ENCODE measurements at places on chromosomes 3 and 15.

DNA sequence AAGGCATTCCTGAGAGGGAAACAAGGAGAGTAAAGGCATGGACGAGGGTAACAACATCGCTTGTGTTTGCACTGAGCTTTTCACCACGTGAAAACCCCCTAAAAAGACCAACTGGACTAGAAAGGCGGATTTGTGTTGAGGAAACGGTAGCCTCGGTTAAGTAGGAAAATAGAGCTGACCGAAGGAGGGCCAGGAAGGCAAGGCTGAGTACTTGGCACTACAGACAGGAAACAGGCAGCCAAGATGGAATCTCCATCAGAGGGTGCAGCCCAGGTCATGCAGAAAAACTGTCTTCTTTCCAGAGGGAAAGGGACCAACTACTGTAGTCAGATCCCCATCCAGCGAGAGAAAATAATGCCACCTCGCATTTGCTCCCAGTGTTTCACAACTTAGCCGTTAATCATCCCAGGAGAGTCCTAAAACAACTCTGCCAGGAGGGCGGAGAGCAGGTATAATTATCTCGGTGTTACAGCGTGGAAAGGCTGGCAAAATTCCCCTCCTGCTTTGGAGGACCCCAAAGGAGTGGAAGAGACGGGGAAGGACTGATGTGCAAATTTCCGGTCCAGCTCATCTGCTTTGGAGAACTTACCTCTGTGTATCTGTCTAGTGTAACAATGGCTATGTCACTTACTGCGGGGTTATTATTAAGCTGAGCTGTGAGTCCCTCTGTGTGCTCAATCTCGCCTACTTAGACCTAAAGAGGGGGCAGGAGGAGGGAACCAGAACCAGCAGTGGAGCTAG, 77.2 kb downstream of the MYO1E start:
- no peaks in the 10 kb centered on the region for H3K36me3 ChIP-seq
- H3K27ac ChIP-seq, result no peak overlapping the region
- no peak for DNase-seq
- H3K4me3 ChIP-seq, result no peak overlapping the region
- H3K4me1 ChIP-seq, result peaks cover 4% of the 10 kb centered on the region
- no peaks in the 10 kb centered on the region for H3K27me3 ChIP-seq

- no peak for DNase-seq
- H3K27me3 ChIP-seq, result no peaks in the 10 kb centered on the region
- H3K27ac ChIP-seq, result no peak overlapping the region
- no peaks in the 10 kb centered on the region for H3K4me1 ChIP-seq
These were observed 41.1 kb downstream of the MFSD1 start for GRCh38 chr3:158842976-158843375.

DNA sequence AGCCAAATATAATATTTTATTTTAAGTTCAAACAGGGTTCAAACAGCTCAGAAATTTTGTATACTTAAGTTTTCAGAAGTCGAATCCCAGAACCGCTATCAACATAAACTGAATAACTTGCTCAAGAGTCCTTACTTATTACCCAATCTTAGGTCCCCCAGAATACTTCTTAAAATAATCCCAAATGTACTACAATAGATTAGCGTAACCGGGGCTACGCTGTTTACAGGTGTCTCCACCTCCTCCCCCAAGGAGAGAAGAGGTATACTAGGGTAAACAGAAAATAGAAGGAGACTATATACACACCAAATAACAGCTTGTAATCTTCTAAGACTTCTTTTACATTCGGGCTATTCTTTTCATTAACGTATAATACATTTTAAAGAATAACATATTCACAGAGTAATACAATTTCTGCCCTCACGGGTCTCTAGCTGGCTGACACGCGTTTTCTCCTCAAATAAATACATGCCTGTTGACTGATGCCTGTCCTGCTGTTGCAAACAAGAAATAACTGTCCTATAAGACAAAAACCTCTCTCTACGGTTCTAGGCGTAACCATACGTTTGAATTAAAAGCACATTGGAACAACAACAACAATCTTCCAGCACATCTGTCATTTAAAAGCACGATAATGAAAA, 1.3 kb downstream of the DENND4A start:
- no peak for DNase-seq
- peak overlapping the region; percentile 75 for H3K4me3 ChIP-seq
- no peak overlapping the region for H3K27ac ChIP-seq

DNA sequence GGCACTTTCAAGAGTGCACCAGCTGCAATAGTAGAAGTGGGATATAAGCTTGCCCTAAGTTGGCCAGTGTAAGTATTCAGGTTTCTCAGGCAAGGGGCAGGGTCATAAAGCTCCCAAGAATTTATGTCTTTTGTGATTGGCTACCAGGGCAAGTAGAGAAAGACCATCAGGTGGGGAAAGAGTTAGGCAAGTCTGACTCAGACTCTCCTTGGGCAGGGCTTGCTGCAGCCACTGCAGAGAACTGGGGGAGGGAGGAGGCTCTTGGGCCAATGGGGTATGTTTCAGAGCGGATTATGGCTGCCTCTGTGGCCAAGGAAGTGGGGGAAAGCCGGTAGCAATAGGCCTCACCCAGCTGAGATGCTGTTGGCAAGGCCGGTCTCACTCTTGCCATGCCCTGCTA, 44.6 kb upstream of the SLC25A36 start:
- H3K4me3 ChIP-seq, result no peak overlapping the region
- H3K27ac ChIP-seq, result no peak overlapping the region
- DNase-seq, result no peak
- no peaks in the 10 kb centered on the region for H3K36me3 ChIP-seq
- no peaks in the 10 kb centered on the region for H3K4me1 ChIP-seq
- no peaks in the 10 kb centered on the region for H3K27me3 ChIP-seq

DNA sequence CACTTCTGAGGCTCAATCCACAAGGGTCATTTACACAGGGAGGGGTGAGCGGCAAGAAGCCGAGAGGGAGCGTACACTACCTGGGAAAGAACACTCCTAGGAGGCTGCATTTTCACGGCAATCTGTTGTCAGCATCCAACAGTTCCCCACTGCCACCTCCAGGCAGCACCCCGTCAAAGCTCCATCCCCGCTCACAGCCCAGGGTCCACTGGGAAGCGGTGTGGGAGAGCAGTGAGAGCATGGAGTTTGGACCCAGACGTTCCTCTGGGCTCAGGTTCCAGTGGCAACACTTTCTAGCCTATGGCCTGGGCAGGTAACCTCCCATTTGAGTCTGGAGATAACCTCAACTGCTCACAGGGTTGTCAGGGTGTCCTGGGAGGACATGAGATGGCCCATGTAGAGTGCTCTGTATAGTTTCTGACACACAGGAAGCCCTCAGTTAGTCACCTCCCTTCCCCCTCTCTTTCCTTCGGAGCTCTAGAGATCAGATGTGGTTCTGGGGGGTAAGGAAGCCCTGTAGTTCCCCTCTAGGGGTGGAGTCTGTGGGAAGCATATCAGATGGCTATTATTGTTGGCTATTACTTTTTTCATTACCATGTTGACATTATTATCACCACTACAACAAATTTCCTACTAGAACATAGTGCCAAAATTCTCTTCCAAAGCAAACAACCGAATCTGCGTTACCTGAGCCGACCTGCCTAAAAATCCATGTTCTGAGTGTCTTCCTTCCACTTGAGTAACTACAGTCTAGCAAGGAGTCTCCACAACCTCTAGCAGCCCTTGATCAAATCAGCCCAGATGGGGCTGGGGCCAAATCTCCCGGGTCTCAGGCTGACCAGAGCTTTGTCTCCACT, 29.1 kb downstream of the RUVBL1 start:
- no peak overlapping the region for H3K4me3 ChIP-seq
- H3K4me1 ChIP-seq, result no peaks in the 10 kb centered on the region
- H3K27me3 ChIP-seq, result no peaks in the 10 kb centered on the region

DNA sequence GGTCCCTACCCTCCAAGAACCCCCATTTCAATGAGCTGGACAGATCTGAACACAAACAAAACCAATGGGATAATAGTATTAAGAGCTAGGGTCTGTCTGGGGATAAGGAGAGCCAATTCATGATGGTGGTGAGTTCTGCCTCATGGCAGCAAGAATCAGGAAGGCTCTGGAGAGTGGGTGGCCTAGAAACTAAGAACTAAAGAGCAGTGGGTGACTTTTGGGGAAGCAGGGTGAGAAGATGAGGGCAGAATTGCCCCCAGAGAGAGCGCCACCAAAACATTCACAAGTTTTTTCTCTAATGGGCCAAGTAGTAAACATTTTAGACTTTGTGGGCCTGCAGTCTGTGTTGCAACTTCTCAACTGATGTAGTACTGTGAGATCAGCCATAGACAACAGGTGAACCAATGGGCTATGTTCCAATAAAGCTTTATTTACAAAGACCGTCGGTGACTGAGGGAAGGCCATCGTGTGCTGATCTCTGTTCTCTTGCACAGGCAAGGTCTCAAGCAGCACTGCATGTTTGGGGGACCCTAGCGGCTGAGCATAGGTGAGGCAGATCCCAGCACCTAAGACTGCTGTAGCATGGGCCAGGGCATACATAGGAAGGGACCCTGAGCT, 225.5 kb upstream of the ST8SIA2 start:
- peaks cover 6% of the 10 kb centered on the region for H3K4me1 ChIP-seq
- no peak for DNase-seq
- H3K36me3 ChIP-seq, result no peaks in the 10 kb centered on the region
- no peak overlapping the region for H3K27ac ChIP-seq
- no peak overlapping the region for H3K4me3 ChIP-seq

GRCh38 chr3:150091626-150092025, 120.9 kb upstream of the PFN2 start:
- no peak overlapping the region for H3K4me3 ChIP-seq
- no peak for DNase-seq
- H3K36me3 ChIP-seq, result no peaks in the 10 kb centered on the region
- H3K27ac ChIP-seq, result no peak overlapping the region

DNA sequence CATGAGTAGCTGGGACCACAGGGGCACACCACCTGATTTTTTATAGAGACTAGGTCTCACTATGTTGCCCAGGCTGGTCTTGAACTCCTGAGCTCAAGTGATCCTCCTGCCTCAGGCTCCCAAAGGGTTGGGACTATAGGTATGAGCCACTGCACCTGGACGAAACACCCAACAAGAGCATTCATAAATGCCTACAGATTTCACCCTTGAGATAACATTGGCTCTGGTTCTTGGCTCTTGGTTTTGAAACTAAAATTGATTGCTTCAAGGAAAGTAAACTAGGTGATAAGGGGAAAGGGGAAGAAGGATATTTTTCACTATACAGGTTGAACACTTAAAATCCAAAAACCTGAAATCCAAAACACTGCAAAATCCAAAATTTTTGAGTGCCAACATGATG, 10.3 kb downstream of the AP3S2 start:
- H3K27ac ChIP-seq, result no peak overlapping the region
- peaks cover 2% of the 10 kb centered on the region for H3K36me3 ChIP-seq
- no peak overlapping the region for H3K4me3 ChIP-seq
- no peaks in the 10 kb centered on the region for H3K4me1 ChIP-seq
- DNase-seq, result no peak
- no peaks in the 10 kb centered on the region for H3K27me3 ChIP-seq

- no peaks in the 10 kb centered on the region for H3K27me3 ChIP-seq
- H3K4me1 ChIP-seq, result no peaks in the 10 kb centered on the region
- no peak overlapping the region for H3K4me3 ChIP-seq
- no peak for DNase-seq
These were observed 3.3 kb downstream of the STAB1 start for GRCh38 chr3:52498137-52499054.

- H3K27me3 ChIP-seq, result no peaks in the 10 kb centered on the region
- no peaks in the 10 kb centered on the region for H3K36me3 ChIP-seq
- no peak overlapping the region for H3K4me3 ChIP-seq
- no peak overlapping the region for H3K27ac ChIP-seq
- H3K4me1 ChIP-seq, result peaks cover 2% of the 10 kb centered on the region
These were observed 135.4 kb downstream of the MCTP2 start for GRCh38 chr15:94366781-94367180.
